ENCODE measurements at places on chromosomes 16 and 17.

- DNase-seq = peak; percentile 38
These were observed 707 bp downstream of the NUFIP2 start for GRCh38 chr17:29292992-29293889.

GRCh38 chr16:84184775-84185174 is 2.1 kb downstream of the TAF1C start:
- DNase-seq = peak; percentile 94

- DNase-seq = no peak
These were observed 52.2 kb upstream of the RCVRN start for GRCh38 chr17:9957244-9957643.

GRCh38 chr16:59060207-59060606 is 326.1 kb upstream of the GOT2 start:
- no peak for DNase-seq

- peak; percentile 88 for DNase-seq
These were observed 2.3 kb upstream of the MVD start for GRCh38 chr16:88665148-88665547.

DNA sequence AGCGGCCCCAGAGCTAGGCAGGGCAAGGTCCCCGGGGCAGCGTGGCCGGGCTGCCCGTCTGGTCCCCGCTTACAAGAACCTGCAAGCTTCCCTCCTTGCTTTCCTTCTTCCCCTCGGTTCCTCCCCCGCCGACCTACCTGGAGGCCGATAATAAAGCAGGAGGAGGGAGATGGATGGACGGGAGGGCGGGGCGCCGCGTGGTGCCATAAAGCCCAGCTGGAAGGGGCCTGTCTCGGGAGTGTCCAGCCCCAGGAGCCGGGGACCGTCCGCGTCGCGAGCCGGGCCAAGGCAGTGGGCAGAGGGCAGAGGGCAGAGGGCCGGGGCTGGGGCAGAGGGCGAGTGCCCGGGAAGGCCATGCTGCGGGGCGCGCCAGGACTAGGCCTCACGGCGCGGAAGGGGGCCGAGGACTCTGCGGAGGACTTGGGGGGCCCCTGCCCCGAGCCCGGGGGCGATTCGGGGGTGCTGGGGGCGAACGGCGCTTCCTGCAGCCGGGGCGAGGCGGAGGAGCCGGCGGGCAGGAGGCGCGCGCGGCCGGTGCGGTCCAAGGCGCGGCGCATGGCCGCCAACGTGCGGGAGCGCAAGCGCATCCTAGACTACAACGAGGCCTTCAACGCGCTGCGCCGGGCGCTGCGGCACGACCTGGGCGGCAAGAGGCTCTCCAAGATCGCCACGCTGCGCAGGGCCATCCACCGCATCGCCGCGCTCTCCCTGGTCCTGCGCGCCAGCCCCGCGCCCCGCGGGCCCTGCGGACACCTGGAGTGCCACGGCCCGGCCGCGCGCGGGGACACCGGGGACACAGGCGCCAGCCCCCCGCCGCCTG is at the start of gene BHLHA9:
BHLHA9 (plus strand) TSS at position 235 of the 820 bp plus-strand sequence; CDS start at position 355, 120 bp downstream.
- no peak for DNase-seq

GRCh38 chr17:80812362-80813088 is 179.1 kb upstream of the CHMP6 start:
- no peak for DNase-seq

- no peak for DNase-seq
These were observed 17.8 kb upstream of the TNS4 start for GRCh38 chr17:40519089-40519775.

DNA sequence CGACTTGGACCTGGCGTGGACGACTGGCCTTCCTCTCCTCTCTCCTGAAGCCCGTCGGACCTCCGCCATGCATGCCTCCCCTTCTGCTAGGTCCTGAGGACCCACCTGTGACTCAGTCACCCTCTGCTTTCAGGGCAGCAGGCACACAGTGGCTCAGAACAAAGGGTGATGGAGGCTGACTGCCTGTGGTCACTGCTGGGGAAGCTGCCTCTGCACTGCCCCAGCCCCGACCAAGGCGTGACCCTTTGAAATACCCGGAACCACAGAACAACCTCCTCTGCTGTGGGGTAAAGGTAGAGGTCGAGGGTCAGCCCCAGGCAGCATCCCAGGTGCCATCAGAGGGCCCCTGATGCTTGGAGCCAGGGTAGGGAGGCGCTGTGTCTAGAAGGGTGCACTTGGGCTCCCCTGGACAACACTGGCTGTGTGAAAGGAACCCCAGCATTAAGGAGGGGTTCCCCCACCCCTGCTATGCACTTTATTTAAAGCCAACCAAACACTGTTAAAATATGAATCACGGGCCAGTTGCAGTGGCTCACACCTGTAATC is 12.5 kb upstream of the SLC4A1 start:
- no peak for DNase-seq

GRCh38 chr16:53509906-53510703 is 7.1 kb upstream of the AKTIP start:
- peak; percentile 85 for DNase-seq

- DNase-seq = no peak
These were observed 5.0 kb downstream of the ZNF689 start for GRCh38 chr16:30605158-30605557.

- no peak for DNase-seq
These were observed 2.0 kb downstream of the CBX4 start for GRCh38 chr17:79836972-79837887.

- DNase-seq = no peak
These were observed 27.8 kb downstream of the AXIN1 start for GRCh38 chr16:324451-325334.

- DNase-seq = no peak
These were observed 2.0 kb downstream of the CACNA1G start for GRCh38 chr17:50562242-50563091.

All from endothelial cell of umbilical vein (primary cell).